ENCODE measurements at places on chromosomes 2 and 18. TPM values are rescaled to one million over a fixed set of nuclear protein-coding genes. Genes with fewer than 3 reads are reported as not detected.

- H3K4me1 ChIP-seq: no peaks in the 10 kb centered on the region
- H3K36me3 ChIP-seq: peaks cover 4% of the 10 kb centered on the region
- H3K27me3 ChIP-seq: no peaks in the 10 kb centered on the region
Measured at GRCh38 chr2:74297391-74297790, 45.8 kb downstream of the SLC4A5 start.

- H3K27me3 ChIP-seq: peaks cover 9% of the 10 kb centered on the region
- no peaks in the 10 kb centered on the region for H3K4me1 ChIP-seq
- H3K4me3 ChIP-seq: no peak overlapping the region
- no peaks in the 10 kb centered on the region for H3K36me3 ChIP-seq
Measured at GRCh38 chr18:6406910-6407470, 7.7 kb downstream of the L3MBTL4 start.

DNA sequence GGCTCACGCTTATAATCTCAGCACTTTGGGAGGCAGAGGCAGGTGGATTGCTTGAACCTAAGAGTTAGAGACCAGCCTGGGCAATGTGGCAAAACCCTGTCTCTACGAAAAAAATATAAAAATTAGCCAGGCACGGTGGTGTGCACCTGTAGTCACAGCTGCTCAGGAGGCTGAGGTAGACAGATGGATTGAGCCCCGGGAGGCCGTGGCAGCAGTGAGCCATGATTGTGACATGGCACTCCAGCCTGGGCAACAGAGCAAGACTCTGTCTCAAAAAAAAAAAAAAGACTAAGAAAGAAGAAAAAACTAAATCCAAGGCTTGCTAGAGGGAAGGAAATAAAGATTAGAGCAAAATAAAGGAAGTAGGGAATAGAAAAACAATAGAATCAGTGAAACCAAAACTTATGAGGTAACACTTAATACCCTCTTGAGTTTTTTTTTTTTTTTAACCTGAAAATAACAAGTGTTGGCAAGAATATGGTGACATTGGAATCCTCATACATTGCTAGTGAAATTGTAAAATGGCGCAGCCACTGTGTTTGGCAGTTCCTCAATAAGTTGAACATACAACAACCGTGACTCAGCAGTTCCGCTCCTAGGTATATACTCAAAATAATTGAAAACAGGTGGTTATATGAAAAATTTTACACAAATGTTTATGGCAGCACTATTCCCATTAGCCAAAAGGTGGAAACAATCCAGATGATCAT, 85.2 kb downstream of the EML4 start:
- H3K27ac ChIP-seq: peak overlapping the region; percentile 58
- H3K27me3 ChIP-seq: no peaks in the 10 kb centered on the region
- peaks cover 31% of the 10 kb centered on the region for H3K36me3 ChIP-seq
- no peak overlapping the region for H3K4me3 ChIP-seq
- H3K4me1 ChIP-seq: peaks cover 62% of the 10 kb centered on the region

- H3K27ac ChIP-seq: no peak overlapping the region
- peaks cover 5% of the 10 kb centered on the region for H3K4me1 ChIP-seq
- H3K4me3 ChIP-seq: no peak overlapping the region
- H3K27me3 ChIP-seq: no peaks in the 10 kb centered on the region
- DNase-seq: no peak
Measured at GRCh38 chr18:79935098-79935480, 16.4 kb downstream of the SLC66A2 start.

DNA sequence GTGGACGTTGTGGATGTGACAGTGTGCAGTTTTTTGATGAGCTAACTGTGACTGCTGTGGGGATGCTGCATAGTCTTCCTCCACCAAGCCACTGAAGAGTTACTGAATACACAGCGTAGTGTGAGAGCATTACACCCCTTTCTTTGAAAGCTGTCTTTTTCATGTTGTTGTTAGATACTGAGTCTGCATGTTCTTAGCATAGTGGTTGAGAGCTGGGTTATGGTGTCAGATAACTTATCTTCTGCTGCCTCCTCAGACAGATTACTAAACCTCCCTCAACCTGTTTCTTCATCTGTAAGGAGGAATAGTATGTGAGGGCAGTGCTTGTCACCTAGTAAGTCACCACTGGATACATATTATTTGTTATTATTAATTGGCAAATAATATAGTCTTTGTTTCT, 63.2 kb downstream of the CEP192 start:
- H3K36me3 ChIP-seq: peaks cover 62% of the 10 kb centered on the region
- DNase-seq: no peak
- no peak overlapping the region for H3K4me3 ChIP-seq
- no peak overlapping the region for H3K27ac ChIP-seq

DNA sequence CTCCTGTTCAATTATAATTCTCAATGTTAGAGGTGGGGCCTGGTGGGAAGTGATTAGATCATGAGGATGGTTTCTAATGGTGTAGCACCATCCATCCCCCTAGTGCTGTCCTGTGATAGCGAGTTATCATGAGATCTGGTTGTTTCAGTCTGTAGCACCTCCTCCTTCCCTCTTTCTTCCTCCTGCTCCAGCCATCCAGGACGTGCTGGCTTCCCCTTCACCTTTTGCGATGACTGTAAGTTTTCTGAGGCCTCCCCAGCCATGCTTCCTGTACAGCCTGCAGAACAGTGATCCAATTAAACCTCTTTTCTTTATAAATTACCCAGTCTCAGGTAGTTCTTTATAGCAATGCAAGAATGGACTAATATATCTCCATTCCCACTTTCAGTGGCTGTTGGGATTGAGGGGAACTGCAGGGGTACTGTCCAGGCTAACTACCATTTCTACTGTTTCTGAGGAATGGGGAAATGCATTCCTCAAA, 19.2 kb downstream of the SPIRE1 start:
- no peaks in the 10 kb centered on the region for H3K36me3 ChIP-seq
- peaks cover 3% of the 10 kb centered on the region for H3K4me1 ChIP-seq
- no peak overlapping the region for H3K4me3 ChIP-seq
- DNase-seq: no peak

GRCh38 chr2:19505199-19506136, 147.0 kb upstream of the OSR1 start:
- H3K27ac ChIP-seq: no peak overlapping the region
- DNase-seq: no peak
- no peaks in the 10 kb centered on the region for H3K36me3 ChIP-seq
- H3K4me1 ChIP-seq: no peaks in the 10 kb centered on the region
- peaks cover 23% of the 10 kb centered on the region for H3K27me3 ChIP-seq
- H3K4me3 ChIP-seq: no peak overlapping the region

DNA sequence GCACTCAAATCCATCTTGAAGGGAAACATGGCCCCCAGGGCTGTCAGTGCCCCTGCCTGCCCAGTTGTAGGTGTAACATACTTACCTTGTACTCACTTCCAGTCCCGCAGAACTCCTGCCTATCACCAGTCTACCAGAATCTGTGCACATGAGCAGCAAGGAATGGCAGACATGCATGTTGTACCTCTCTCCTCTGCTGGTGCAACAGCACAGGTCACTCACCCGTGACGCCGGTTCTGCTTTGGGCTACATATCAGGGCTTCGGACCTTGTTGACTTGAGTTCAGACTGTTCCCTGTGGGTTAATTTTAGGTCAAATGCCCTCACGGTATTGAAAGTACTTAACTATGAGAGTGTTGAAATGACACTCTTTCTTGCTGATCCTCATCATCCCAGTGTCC, 215.7 kb downstream of the TPGS2 start:
- no peak overlapping the region for H3K4me3 ChIP-seq
- H3K36me3 ChIP-seq: no peaks in the 10 kb centered on the region
- no peaks in the 10 kb centered on the region for H3K27me3 ChIP-seq
- no peak overlapping the region for H3K27ac ChIP-seq
- no peaks in the 10 kb centered on the region for H3K4me1 ChIP-seq

DNA sequence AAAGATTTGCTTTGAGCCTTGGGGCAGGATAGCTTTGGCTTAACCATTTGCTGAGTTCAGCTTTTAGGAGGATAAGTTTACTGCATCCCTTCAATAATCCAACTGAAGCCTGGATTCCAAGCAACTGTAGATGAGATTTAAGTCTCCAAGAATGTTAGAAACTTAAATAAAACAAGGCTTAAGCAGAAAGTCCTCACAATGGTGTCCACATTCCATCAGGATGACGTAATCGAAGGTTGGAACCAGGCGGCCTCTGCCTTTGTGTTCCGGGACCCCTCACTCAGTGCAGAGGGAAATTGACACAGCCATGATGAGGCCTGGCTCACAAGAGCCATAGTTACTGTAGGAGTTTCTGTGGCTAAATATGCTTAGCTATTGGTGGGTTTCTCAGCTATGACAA, 260.4 kb downstream of the LPIN1 start:
- H3K27ac ChIP-seq: no peak overlapping the region
- H3K4me1 ChIP-seq: peaks cover 16% of the 10 kb centered on the region
- H3K4me3 ChIP-seq: no peak overlapping the region
- peaks cover 58% of the 10 kb centered on the region for H3K27me3 ChIP-seq
- H3K36me3 ChIP-seq: no peaks in the 10 kb centered on the region

GRCh38 chr2:74764429-74765272, 69.3 kb upstream of the HK2 start:
- DNase-seq: no peak
- no peaks in the 10 kb centered on the region for H3K27me3 ChIP-seq
- H3K36me3 ChIP-seq: no peaks in the 10 kb centered on the region
- H3K4me1 ChIP-seq: peaks cover 4% of the 10 kb centered on the region
- no peak overlapping the region for H3K4me3 ChIP-seq
- no peak overlapping the region for H3K27ac ChIP-seq

DNA sequence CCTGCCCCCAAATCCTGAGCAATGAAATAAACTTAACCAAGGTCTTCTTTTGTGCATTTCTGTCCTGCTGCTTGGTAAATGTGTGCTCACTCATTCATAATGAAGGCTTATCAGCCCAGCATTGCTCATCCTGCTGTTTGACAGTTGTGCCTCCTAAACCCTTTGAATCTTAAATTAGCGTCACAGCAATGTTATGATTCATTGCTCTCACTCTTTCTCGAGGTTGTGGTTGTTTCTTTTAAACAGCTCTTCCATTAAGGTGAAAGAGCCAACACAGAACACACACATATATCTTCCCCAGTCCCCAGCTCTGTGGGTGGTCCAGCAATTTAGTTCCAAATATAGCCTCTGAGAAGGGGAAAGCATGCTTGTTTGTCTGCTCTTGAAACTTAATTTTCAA, 84.0 kb downstream of the EVA1A start:
- H3K4me1 ChIP-seq: no peaks in the 10 kb centered on the region
- no peak for DNase-seq
- H3K4me3 ChIP-seq: no peak overlapping the region

- H3K4me3 ChIP-seq: no peak overlapping the region
- no peaks in the 10 kb centered on the region for H3K4me1 ChIP-seq
- H3K36me3 ChIP-seq: peaks cover 2% of the 10 kb centered on the region
- no peak overlapping the region for H3K27ac ChIP-seq
- DNase-seq: no peak
Measured at GRCh38 chr18:8097399-8097798, 511.8 kb upstream of the RAB12 start.

DNA sequence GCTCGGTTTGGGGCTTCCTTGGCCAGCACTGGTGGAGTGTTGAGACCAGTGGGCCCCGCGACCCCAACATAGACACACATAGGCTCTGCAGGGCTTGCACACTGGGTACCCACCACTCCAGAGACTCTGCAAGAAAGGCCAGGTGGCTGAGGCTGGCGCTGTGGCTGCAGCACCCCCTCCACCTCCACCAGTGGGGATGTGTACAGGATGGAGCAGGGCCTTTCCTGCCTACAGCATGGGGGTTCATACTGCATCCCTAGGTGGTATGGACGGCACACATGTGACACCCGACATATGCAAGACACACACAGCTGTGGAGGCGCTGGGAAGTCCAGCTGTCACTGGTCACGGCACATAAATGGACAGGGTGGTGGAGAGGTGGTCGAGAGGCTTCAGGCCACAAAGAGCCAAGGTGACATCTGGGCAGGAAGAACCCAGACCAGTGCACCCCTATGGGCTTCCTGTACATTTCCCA, 1.3 kb downstream of the RNPEPL1 start:
- no peaks in the 10 kb centered on the region for H3K27me3 ChIP-seq
- peaks cover 8% of the 10 kb centered on the region for H3K36me3 ChIP-seq
- no peak for DNase-seq
- H3K4me1 ChIP-seq: peaks cover 34% of the 10 kb centered on the region

- no peaks in the 10 kb centered on the region for H3K27me3 ChIP-seq
- no peak overlapping the region for H3K4me3 ChIP-seq
- H3K36me3 ChIP-seq: no peaks in the 10 kb centered on the region
- no peak overlapping the region for H3K27ac ChIP-seq
- no peaks in the 10 kb centered on the region for H3K4me1 ChIP-seq
- no peak for DNase-seq
Measured at GRCh38 chr2:153074207-153074606, 355.8 kb downstream of the ARL6IP6 start.

DNA sequence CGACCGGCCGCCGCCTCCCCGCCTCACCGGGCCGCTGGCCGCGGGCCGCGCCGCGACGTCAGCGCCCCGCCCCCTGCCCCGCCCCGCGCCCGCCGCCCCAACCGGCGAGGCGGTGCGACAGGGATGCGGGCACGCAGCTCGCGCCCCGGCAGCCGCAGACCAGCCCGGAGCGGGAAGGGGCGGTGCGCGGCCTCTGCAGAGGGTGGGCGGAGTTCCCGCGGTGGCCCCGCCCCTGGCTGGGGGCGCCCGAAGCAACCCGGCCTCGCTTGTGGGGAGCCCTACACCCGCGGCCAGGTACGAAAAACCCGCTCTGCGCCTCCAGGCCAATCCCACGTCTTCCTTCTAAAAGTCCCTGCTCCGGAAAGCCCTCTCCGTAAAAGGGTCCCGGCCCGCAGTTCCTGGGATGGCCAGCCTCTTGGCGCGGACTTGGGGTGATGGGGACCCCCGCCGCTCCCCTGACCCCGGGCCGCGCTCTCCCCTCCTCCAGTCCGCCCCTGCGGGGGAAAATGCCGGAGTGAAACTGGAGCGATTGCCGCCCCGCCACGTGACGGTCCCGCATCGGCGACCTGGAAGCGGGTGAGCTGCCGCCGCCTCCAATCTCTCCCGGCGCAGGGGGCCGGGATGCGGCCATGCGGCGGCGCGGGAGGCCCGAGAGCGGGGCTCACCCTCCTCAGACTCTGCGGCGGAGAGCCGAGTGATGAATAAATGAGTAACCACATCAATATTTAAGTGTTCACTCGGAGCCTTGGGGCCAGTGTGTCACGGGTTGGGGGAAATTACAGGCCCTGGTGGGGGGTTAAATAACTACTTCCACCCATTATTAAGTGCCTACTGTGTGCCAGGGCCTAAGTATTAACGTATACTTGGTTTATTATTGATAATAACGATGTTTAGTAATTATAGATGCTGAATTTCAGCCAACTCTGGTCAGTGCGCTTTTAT, at the start of gene RAB11FIP5:
TSS of gene RAB11FIP5 (minus strand) at position 36 of the 942 bp plus-strand sequence. CDS start 171 bp downstream, outside the sequence.
- peaks cover 22% of the 10 kb centered on the region for H3K4me1 ChIP-seq
- DNase-seq: peak; percentile 87
- H3K27me3 ChIP-seq: peaks cover 2% of the 10 kb centered on the region
- H3K27ac ChIP-seq: peak within 1 kb of the TSS; percentile 40
- peak within 1 kb of the TSS; percentile 79 for H3K4me3 ChIP-seq

The STARD6 gene
- total RNA-seq: not detected

The FOSL2 gene
- 135 TPM for total RNA-seq

The CCDC121 gene
- 0.11 TPM for total RNA-seq

The ARPC2 gene
- total RNA-seq: 632 TPM

The HDHD2 gene
- 27.7 TPM for total RNA-seq

The CNTNAP5 gene
- total RNA-seq: not detected

The PIGN gene
- total RNA-seq: 29.0 TPM

Measured in activated CD4-positive, alpha-beta T cell treated with anti-CD3 and anti-CD28 coated beads for 36 hours (primary cell).